Activated naive CD4-positive, alpha-beta T cell (primary cell): ENCODE measurements at places on chromosomes 3 and 15.

DNA sequence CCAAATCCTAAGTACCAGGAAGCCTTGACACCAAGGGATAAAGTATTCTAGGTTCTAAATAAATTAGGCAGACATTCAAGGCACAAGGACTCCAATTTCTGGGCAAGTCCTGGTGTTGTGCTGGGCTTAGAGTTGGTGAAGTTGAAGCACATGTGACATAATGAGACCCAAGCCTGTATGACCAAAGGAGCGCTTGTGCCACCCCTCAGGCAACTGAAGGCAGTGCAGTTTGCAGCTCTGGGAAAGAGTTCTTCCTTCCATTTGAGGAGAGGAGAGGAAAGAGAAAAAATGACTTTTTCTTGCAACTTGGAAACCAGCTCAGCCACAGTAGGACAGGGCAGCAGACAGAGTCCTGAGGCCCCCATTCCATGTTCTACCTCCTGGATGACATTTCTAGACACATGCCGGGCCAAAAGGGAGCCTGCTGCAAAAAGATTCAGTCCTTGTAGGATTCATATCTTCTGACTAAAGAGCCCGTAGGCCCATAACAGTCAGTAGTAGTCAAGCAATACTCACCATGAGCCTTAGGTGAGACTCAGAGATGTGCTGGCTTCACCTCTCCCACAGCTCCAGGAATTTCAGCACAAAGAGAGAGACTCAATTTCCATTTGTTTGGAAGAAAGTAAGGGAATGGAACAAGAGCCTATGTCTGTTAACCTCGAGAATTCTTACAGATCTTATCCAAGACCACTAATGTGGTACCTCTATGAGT is 588.8 kb upstream of the BCHE start:
- no peak for DNase-seq

- no peak for DNase-seq
Observed at GRCh38 chr15:85749261-85750151, 45.2 kb downstream of the KLHL25 start.

- no peak for DNase-seq
Observed at GRCh38 chr3:159803459-159803858, 185.2 kb upstream of the IL12A start.

DNA sequence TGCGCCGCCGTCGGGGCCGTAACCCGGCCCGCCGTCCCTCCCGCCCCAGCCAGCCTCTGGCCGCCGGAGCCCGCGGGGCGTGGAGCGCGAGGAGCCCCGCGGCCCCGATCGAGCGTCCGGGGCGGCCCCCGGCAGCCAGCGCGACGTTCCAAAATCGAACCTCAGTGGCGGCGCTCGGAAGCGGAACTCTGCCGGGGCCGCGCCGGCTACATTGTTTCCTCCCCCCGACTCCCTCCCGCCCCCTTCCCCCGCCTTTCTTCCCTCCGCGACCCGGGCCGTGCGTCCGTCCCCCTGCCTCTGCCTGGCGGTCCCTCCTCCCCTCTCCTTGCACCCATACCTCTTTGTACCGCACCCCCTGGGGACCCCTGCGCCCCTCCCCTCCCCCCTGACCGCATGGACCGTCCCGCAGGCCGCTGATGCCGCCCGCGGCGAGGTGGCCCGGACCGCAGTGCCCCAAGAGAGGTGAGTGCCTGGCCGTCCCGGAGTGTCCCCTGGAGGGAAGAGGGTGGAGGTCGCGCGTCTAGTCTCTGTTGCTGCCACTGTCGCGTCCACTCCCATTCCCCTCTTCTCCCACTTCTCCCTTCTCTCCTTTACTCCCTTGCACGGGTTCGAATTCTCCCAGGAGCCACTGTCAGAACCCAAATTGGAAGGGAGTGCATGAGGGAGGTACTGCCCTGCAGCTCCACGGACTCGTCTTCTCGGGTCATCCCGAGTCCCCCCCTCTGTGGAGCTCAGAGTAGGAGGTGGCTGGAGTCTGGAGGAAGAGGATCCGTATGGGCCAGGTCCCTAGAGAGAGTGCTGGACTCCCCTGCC is 585 bp downstream of the CSK start:
- peak; percentile 70 for DNase-seq
